Activated CD8-positive, alpha-beta T cell treated with anti-CD3 and anti-CD28 coated beads, Interleukin-2, amount 10 ng/mL, durations not matched to agents 7 days and 5 days (primary cell): ENCODE measurements at places on chromosomes 6 and 20.

DNA sequence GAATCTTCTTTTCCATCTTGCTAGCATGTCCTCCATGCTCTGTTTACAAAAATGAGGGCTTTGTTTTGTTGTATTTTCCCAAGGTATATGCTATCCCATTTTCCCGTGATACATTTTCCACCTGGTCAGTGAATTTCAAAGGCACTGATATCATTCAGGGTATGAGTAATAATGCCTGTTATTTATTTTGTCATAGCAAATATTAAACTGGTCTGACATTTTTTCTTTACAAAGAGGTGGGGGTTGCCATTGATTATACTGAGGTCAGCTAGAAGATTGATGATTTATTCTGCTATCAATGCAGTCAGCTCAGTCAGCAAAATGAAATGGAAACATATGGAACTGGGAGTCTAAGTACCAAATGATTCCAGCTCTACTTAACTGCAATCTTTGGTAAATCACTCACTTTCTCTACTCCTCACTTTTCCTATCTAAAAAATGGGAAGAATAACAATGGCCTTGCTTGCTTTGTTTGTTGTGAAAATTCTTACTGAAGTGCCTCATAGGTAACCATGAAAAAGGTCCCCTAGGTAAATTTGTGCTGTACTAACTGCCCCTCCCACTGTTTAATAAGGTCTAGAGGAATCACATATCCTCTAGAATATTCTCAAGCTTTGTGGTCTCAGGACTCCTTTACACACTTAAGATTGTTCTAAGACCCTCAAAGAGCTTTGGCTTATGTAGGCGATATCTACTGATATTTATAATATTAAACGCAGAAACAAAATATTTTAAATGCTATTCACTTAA lies 64.0 kb downstream of the ARHGAP18 start:
- DNase-seq = no peak

- DNase-seq = no peak
Measured at GRCh38 chr20:54708229-54708628, 232.8 kb downstream of the DOK5 start.

- DNase-seq = peak; percentile 22
Measured at GRCh38 chr6:134080171-134080795, 27.9 kb upstream of the SLC2A12 start.

DNA sequence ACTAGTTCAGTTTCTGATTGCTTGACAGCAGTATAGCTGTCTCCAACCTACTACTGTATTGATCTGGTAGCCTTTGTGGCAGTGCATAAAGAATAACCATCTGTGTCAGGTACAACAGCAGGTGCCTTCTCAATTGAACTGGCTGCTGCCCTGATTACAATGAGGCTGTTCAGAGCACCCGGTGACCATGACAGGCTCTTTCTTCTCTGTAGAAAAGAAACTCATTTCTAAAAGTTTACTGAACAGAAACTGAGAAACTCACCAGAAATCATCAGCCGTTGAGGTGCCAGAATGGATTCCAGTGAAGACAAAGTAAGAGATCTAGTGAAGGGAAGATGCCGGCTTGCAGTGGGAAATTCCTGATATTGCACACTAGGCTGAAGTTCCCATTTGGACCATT lies 954.4 kb downstream of the PHF3 start:
- DNase-seq = no peak

- DNase-seq = no peak
Measured at GRCh38 chr20:32518593-32519380, 66.3 kb downstream of the NOL4L start.

GRCh38 chr20:50469176-50469723 lies 40.9 kb upstream of the PTPN1 start:
- DNase-seq = no peak

- DNase-seq = no peak
Measured at GRCh38 chr6:33164176-33164575, 28.1 kb downstream of the COL11A2 start.

DNA sequence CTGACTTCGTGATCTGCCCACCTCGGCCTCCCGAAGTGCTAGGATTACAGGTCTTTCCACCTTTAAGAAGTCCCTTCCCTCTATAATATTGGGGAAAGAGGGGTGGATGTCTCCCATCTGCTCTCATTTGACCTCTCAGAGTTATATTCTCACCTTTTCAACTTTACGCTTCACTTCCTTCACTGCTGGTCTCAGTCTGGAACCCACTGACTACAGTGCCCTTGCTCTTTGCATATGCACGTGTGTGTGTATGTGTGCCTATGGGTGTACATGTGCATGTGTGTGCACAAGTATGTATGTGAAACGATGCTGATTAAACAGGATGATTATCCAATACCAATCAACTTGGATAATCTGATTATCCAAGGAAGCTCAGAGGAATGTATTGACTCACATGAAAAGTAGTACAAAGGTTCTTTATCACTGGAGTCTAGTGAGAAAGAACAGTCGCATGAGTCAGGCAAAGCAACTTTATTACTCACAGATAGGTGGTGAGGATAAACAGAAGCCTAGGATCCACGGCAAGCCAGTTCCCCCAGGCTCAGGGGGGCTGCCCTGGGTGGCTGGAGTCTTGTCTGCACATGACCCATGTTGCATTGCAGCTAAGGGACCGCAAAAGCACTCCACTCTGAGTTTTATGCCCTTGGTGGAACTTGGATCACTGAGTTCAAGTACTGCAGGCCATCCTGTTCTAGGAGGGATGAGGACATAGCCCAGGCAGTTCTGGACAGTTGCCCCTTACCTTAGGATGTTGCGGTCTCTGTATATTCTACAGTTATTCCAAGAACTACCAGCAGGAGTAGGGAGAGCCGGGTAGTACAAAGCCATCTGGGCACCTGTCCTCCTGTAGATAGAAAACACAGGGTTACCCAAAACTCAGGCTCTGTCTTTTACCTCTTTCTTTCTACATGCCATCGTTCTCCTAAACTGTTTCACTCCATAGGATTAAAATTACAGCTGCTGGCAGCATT lies 50.9 kb downstream of the SNRNP48 start:
- no peak for DNase-seq

GRCh38 chr6:23547851-23548250 lies 578.2 kb upstream of the NRSN1 start:
- DNase-seq = no peak

DNA sequence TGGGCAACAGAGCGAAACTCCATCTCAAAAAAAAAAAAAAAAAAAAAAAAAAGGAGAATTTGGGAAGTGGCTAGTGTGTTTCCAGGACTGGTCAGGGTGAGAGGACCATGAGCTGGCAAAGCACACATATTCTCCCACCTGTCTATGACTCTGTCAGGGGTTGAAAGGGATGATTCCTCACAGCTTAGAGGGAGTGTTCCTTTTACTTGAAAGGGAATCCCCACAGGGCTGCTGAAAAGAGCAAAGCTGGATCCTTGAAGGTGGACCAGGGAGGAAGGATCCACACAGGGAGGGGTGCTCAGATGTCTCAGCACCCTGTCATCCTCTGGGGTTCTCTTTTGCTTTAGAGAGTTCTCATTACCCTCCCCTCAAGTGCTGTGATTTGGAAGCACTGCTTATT lies 13.2 kb downstream of the MRAP2 start:
- DNase-seq = no peak

DNA sequence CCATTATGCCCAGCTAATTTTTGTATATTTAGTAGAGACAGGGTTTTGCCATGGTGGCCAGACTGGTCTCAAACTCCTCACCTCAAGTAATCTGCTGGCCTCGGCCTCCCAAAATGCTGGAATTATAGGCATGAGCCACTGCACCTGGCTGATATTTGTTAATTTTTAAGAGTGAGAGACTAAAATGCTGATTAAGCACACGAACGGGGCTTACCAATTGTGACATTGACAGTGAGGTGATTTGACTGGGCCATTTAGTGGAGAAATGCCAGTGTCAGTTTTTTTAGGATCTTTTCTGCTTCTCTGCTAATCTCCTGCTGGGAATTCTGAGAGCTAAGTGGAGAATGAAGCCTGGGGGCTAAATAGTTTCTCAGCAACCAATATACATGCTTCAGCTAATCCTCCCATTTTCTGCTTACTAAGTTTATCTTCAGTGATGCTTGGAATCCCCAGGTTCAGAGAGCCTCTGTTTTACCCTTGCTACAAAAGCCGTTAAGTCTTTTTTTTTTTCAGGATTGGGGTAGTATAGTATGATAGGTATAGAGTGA lies 9.8 kb upstream of the DEFB123 start:
- no peak for DNase-seq

GRCh38 chr6:3347826-3348225 lies 89.1 kb downstream of the PSMG4 start:
- DNase-seq = no peak

DNA sequence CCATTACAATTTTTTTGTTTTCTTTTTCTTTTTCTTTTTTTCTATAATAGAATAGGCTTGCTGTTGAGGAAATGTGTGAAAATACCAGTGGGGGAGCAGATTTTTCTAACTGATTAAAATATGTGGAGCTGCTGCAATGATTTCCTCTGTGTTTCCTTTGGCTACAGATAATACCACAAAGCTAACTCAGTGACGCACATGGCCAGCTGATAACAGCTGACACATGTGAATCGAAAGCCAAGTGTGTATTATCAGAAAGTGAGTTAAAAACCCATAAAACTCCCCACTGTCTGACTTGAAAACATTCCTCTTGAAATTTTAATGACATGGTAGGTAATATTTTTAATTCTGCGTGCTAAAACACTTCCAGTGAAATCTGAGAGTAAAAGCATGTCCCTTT lies 70.8 kb upstream of the AHI1 start:
- peak; percentile 73 for DNase-seq

DNA sequence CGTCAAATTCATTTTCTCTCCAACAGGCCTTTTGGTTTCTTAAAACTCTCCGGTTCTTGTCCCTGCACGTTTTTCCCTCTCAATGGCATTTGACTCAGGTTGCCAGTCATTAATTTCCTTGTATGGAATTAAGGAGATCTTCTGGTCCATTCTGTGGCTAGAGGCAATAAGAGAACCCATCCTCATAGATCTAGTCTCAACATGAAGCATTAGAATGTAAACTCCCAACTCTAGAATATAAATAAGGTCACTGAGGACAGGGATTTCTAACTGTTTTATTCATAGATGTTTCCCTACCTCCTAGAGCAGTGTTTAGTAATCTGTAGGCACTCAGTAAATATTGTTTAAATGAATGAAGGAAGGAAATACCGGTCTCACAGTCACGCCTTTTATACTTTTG lies 185.2 kb upstream of the FLRT3 start:
- DNase-seq = no peak

DNA sequence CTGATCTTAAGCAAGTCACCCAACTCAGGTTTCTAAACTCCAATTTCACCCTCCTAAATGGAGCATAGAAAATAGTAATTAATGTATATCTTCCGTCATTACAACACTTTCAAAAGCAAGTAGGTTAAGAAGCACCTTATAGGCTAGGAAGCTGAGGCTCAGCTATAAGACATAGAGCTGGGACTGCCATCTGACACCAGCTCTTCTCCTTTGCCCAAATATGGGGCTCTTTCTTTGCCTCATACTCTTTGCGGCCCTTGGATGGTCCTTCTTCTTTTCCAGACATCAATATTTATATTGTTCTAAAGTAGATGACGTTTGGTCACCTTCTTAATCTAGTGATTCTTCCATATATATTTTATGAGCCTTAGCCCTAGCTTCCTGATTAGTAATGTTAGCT lies 413.2 kb downstream of the LMBRD1 start:
- DNase-seq = no peak

DNA sequence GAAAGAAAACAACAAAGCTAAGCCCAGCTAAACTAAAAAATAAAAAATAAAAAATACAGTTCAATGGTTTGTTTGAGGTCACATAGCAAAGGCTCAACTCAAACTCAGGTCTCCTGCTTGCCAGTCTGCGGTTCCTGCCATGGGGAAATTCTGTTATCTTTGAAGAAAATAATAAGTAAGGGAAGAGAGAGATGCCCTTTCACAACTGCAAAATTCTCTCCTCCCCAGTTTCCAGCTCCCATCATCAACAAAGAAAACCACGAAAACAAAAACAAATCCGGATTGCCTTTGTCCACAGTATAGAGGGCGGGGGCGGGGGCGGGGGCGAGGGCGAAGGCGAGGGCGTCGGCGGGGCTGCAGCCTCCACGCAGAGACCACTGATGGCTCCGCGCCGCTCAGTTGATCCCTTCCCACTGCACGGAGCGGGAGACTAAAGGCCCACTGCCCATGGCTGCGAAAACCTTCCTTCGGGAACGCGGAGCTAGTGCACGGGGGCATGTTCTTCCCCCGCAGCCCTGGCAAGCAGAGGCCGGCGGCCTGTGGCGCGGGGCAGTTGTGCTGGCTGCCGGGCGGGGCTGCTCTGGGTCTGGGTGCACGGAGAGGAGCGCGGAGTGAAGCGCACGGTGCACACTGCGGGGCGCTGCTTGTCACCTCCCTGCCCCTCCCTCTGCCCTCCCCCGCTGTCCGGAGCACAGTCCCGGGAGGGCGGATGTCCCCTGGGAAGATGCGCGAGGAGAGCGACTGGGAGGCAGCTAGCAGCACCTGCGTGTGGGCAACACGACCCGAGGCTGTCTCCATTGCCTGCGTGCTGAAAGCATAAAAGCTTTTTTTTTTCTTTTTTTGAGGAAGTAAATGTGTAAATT lies 54.1 kb upstream of the TPD52L1 start:
- no peak for DNase-seq

- no peak for DNase-seq
Measured at GRCh38 chr6:141550471-141550870, 582.3 kb upstream of the GJE1 start.

DNA sequence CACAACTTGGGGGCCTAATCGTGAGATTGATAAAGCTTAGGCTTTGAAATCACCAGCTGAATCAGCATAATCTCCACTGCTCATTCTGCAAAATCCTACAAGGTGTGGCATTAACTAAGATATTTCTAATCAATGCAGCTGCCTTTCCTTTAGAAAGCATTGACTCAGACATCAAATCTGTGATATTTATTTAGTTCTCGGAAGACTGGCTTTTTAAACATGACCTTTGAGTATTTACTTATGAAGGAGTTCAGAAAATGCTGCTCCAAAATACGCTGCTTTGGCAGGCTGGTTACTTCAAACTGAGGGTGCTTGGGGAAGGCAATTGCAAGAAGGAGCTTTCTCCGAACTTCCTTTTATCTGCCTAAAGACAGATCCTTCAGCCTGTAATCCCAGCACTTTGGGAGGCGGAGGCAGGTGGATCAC lies 23.7 kb upstream of the FUCA2 start:
- DNase-seq = no peak

GRCh38 chr20:54608039-54608745 lies 132.8 kb downstream of the DOK5 start:
- no peak for DNase-seq

GRCh38 chr6:113011389-113011788 lies 664.3 kb downstream of the RFPL4B start:
- no peak for DNase-seq
